ENCODE measurements at places on chromosomes 4 and X. TPM values are rescaled to one million over a fixed set of nuclear protein-coding genes. Genes with fewer than 3 reads are reported as not detected.

DNA sequence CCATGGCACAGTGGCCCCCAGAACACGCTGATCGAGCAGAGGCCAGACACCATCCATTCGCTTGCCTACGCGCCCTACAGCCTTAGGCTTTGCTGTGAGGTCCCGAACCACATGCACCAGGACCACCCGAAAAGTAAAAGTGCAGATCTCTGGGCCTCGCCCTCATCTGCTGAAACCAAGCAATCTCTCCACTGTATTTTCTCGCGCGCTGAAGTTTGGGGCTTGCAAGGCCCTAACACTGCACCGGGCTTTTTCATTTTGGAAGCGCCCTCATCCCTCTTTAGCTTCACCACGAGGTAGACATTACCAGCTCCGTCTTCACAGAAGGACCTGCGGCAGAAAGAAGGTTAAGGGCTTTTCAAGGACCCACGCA is 21.2 kb downstream of the NKX3-2 start:
- peaks cover 47% of the 10 kb centered on the region for H3K27me3 ChIP-seq
- no peak for DNase-seq
- H3K4me1 ChIP-seq: peaks cover 20% of the 10 kb centered on the region

GRCh38 chrX:108671526-108671925 is 64.8 kb downstream of the IRS4 start:
- H3K4me1 ChIP-seq: no peaks in the 10 kb centered on the region
- H3K27ac ChIP-seq: no peak overlapping the region
- DNase-seq: no peak
- no peaks in the 10 kb centered on the region for H3K36me3 ChIP-seq
- H3K27me3 ChIP-seq: no peaks in the 10 kb centered on the region

DNA sequence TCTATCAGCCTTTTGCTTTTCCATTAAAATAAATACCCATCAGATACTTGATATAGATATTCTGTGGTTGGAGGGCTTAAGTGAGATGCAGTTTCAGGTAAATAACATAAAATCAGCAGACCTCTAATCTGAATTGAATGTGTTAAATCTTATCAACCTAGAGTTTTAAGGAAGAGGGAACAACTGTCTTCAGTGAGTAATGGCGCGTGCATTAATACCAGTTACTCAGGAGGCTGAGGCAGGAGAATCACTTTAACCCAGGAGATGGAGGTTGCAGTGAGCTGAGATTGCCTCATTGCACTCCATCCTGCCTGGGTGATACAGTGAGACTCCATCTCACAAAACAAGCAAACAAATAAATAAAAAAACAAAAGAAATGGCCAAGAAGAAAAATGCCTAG is 54.3 kb downstream of the FAT4 start:
- H3K27ac ChIP-seq: peak overlapping the region; percentile 51
- peak overlapping the region; percentile 35 for H3K4me3 ChIP-seq
- no peak for DNase-seq
- no peaks in the 10 kb centered on the region for H3K36me3 ChIP-seq
- no peaks in the 10 kb centered on the region for H3K27me3 ChIP-seq
- H3K4me1 ChIP-seq: peaks cover 23% of the 10 kb centered on the region

DNA sequence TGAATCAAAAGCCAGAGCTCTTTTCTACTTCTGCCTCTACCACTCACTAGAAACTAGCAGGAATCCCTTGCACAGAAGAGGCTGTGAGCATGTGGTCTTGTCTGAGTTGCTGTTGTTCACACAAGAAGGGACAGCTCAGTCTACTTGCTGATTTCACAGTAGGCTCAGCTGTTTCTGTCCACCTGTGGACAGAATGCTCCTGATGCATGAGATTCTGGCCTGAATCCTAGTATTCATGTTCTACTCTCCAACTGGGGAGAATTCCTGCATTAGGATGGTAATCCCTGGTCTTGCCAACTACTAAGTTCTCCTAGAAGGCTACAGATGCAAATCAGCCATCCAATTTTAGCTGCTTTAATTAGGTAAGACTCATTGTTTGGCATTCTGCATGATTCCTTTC is 112.8 kb downstream of the PPA2 start:
- H3K36me3 ChIP-seq: peaks cover 8% of the 10 kb centered on the region
- H3K27me3 ChIP-seq: no peaks in the 10 kb centered on the region
- no peaks in the 10 kb centered on the region for H3K4me1 ChIP-seq
- no peak overlapping the region for H3K4me3 ChIP-seq
- no peak overlapping the region for H3K27ac ChIP-seq

GRCh38 chr4:160846121-160846520 is 1317.7 kb downstream of the FSTL5 start:
- no peak overlapping the region for H3K27ac ChIP-seq
- no peak overlapping the region for H3K4me3 ChIP-seq
- no peak for DNase-seq
- H3K27me3 ChIP-seq: no peaks in the 10 kb centered on the region
- H3K36me3 ChIP-seq: no peaks in the 10 kb centered on the region

The OPHN1 gene
- total RNA-seq: 7.3 TPM

The PNMA5 gene
- total RNA-seq: not detected

Data from esophagus muscularis mucosa (tissue), 4 donors.